Right lung (tissue), 10 donors: ENCODE measurements at places on chromosomes 11 and 22. TPM values are rescaled to one million over a fixed set of nuclear protein-coding genes. Genes with fewer than 3 reads are reported as not detected.

Gene LRRC74B
- polyA plus RNA-seq: 1.7 TPM

Gene CTNND1
- 258 TPM for polyA plus RNA-seq

Gene MFRP
- not detected for polyA plus RNA-seq

Gene KCNJ1
- 0.12 TPM for polyA plus RNA-seq

Gene OMP
- polyA plus RNA-seq: 0.29 TPM

Gene TRPM5
- 0.12 TPM for polyA plus RNA-seq

Gene HTR3A
- not detected for polyA plus RNA-seq

Gene SART1
- polyA plus RNA-seq: 51.6 TPM

Gene NAALADL1
- 16.9 TPM for polyA plus RNA-seq

Gene RASL10A
- 0.35 TPM for polyA plus RNA-seq

Gene MRGPRX4
- not detected for polyA plus RNA-seq

Gene GVQW3
- polyA plus RNA-seq: 21.1 TPM

Gene VPREB1
- not detected for polyA plus RNA-seq

Gene FOLR3
- polyA plus RNA-seq: 1.7 TPM

Gene CDC42EP1
- 65.2 TPM for polyA plus RNA-seq

Gene ACTN3
- polyA plus RNA-seq: 3.8 TPM

Gene TLCD5
- polyA plus RNA-seq: 17.3 TPM

Gene YPEL4
- 6.7 TPM for polyA plus RNA-seq

Gene SYCE3
- polyA plus RNA-seq: not detected

Gene SLC22A9
- 0.16 TPM for polyA plus RNA-seq

Gene C11orf16
- 6.7 TPM for polyA plus RNA-seq

Gene MIAT
- 3.1 TPM for polyA plus RNA-seq

Gene PATE2
- polyA plus RNA-seq: 0.16 TPM

Gene TMX2
- 94.4 TPM for polyA plus RNA-seq

Gene AIFM3
- 0.50 TPM for polyA plus RNA-seq

Gene DENND6B
- polyA plus RNA-seq: 10.1 TPM

Gene SF3B2
- 227 TPM for polyA plus RNA-seq

Gene SMDT1
- polyA plus RNA-seq: 118 TPM

Gene CFAP300
- 10.6 TPM for polyA plus RNA-seq

Gene TUBGCP6
- polyA plus RNA-seq: 44.8 TPM

Gene UBXN1
- 176 TPM for polyA plus RNA-seq

Gene LGR4
- polyA plus RNA-seq: 21.2 TPM

Gene CLMP
- 18.6 TPM for polyA plus RNA-seq
